Neuronal stem cell (in vitro differentiated cells): ENCODE measurements at places on chromosomes 7 and 10.

DNA sequence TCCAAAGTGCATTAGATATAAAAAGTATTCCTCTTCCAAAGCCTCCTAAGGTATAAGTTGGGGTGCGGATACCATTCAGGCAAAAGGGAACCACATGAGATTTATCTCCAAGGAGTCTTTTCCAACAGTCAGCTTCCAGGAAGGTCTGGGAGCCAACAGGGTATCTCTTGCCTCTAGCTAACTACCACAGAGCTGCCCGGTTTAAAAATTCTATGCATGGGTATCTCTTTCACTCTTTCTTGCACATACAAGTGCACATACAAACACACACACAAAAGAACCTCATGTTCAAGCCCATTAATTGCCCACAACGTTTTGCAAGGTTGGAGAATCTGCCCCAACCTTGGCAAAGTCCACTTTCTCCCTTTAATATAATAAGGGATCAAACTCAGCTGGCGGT, 80.7 kb downstream of the CDK6 start:
- no peak for DNase-seq

GRCh38 chr10:110058212-110058611, 50.4 kb downstream of the ADD3 start:
- DNase-seq: no peak

- no peak for DNase-seq
Measured at GRCh38 chr7:135160858-135161653, 9.5 kb downstream of the CYREN start.

DNA sequence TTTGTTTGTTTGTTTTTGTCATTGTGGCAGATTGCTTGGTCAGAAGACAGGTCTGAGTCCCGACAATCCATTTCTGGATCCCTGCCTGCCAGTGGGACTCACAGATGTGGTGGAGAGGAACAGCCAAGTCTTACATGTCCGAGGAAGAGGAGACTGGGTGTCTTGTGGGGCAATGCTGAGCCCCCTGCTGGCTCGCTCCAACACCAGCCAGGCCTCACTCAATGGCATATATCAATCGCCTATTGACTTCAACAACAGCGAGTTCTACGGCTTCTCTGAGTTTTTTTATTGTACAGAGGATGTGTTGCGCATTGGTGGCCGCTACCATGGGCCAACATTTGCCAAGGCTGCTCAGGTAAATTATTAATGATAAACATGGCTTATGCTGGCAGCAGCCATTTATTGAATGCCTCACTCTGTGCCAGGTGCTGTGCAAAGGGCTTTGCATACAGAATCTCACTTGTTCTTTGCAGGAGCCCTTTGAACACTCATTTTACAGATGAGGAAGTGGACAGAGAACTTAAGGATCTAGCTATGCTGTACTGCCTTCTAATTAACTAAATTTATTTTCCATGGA, 33.3 kb downstream of the COX15 start:
- DNase-seq: no peak

DNA sequence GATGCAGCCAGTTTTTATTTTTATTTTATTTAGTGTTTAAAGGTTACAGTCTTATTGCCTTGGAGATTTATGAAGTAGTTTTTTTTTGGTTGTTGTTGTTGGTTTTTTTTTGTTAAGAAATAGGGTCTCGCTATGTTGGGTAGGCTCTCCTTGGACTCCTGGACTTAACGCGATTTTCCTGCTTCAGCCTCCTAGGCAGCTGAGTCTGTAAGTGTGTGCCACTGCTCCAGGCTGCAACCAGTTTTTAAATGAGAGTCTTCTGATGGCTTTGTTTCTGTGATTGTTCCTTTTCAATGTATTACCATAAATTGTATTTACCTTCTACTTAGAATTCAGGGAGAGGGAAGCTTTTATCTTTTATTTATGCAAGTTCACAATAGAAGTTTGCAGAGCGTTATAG, 62.8 kb downstream of the BICC1 start:
- DNase-seq: no peak

DNA sequence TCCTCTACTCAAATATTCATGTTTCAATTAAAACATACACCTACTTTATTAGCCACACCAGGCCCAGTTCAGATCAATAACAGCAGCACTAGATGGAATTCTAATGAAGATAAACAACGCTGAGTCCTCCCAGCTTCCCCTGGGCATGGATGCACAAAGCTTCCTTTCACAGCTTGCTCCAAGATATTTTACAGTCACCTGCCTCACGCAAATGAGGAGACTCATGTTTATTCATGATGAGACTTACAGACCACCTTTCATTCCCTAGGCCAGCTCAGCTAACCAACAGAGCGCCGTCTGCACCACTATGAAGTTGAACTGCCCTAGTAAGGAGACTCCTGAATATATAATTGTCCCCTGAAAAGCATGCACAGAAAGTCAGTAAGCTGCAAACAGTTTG, 283.0 kb upstream of the AOAH start:
- DNase-seq: no peak

DNA sequence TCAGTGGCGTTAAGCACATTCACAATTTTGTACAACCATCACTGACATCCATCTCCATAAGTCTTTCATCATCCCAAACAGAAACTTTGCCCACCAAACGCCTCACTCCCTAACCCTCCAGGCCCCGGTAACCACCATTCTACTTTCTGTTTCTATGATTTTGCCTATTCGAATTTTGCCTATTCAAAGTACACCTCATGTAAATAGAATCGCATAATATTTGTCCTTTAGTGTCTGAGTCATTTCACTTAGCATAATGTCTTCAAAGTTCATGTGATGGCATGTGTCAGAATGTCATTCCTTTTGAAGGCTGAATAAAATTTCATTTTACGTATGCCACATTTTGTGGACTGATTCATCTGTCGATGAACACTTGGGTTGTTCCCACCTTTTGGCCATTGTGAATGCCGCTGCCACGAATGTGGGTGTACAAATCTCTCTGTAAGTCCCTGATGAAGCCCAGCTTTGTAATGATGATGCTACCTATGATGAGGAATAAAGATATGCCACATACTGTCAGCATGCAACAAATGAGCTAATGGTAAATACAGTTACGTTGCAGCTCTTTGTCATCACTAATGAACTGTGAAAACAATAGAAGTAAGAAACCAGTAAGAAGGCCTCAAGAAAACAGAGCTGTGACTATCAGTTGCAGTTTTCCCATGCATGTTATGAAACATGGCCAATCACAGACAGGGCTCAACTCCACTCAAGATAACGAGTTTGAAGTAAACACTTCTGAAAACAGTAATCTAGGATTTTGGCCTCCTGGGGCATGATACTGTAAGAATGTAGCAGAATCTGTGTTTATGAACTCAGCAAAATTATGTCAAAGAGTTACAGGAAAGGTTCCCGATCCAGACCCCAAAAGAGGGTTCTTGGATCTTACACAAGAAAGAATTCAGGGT, 120.0 kb downstream of the ADAM12 start:
- DNase-seq: no peak
